ENCODE measurements at places on chromosomes 5 and 9.

GRCh38 chr5:150064681-150065220 is 21.6 kb downstream of the CSF1R start:
- no peak for DNase-seq

- no peak for DNase-seq
Observed at GRCh38 chr9:127058645-127059021, 63.8 kb downstream of the ANGPTL2 start.

- no peak for DNase-seq
Observed at GRCh38 chr5:68161156-68161555, 54.4 kb upstream of the PIK3R1 start.

DNA sequence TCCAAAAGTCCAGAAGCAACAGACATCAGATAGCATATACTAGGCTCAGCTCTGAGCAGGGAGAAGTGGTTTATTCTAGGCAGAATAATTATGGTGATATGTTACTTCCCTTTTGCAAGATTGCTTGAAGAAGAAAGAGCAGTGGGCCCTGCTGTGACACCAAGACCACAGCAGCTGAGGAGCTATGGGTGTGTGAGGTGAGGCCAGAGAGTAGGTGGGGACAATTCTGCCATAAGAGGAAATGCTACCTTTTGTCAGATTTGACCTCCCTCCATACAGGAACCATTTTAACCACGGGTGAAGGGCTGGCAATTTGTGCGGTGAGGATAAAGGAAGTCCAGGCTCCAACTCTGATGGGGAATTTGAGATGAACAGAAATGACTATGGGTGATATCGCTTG is 51.3 kb downstream of the TNFSF15 start:
- DNase-seq = no peak

DNA sequence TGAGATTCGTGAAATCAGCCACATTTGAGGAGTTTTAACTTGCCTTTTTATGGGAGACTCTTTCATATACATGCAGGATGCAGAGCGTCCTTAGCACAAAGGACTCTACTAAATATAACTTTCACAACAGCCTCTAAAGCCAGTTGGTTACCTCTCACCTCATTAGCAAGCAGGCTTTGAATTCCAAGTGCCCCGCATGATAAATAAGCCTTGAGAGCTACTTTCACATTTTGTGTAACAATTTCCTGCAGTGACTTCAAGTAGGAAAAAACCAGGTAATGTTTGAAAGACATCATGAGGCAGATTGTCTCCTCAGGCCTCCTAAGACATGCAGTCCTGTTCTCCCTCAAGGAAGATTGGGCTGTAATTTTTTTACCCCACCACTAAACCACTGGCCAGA is 50.5 kb downstream of the RALGPS1 start:
- DNase-seq = no peak

- DNase-seq = no peak
Observed at GRCh38 chr5:171703146-171703545, 82.5 kb upstream of the SMIM23 start.

GRCh38 chr9:105290418-105290817 is 46.0 kb downstream of the SLC44A1 start:
- no peak for DNase-seq

DNA sequence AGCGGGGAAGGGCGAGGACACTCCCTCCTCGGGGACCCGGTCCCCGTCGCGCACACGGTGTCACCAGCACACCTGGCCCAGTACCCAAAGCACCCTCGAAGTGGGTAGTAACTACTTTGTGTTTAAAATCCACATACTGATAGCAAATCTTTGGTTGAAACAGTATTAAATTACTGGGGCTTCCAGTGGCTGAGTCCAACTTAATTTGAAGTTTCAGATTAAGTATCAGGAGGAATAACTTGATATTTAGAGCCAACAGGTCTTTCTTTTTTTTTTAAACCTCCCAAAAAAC is 615 bp downstream of the ATG10 start:
- DNase-seq = no peak

- no peak for DNase-seq
Observed at GRCh38 chr5:33679791-33680190, 212.0 kb downstream of the ADAMTS12 start.

GRCh38 chr5:132295505-132296411 is 1.6 kb downstream of the SLC22A4 start:
- DNase-seq = no peak

- no peak for DNase-seq
Observed at GRCh38 chr9:79652598-79652997, 80.8 kb downstream of the TLE4 start.

- no peak for DNase-seq
Observed at GRCh38 chr9:92952906-92953610, 5.7 kb downstream of the FGD3 start.

- DNase-seq = no peak
Observed at GRCh38 chr9:115413304-115413703, 295.3 kb upstream of the TNC start.

- no peak for DNase-seq
Observed at GRCh38 chr5:83145882-83146331, 68.6 kb downstream of the XRCC4 start.

GRCh38 chr5:65172486-65173129 is 309.1 kb downstream of the ADAMTS6 start:
- peak; percentile 13 for DNase-seq

DNA sequence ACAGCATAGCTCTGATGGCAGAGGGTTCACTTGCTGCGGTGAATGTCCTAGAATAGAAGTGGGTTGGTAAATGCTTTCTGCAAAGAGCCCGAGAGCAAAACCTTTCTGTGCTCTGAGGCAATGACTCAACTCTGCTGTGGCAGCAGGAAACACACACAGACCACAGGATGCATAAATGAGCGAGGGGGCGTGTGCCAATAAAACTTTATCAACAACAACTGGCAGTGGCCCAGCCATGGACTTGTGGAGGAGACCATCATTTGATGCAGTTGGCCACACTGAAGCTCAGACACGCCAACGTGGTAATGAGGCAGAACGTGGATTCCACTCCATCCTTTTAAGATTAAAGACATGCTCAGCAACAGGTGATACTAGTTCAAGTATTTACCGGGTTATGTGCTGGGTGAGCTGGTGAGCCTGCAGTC is 6.8 kb downstream of the MRPL36 start:
- DNase-seq = peak; percentile 61

GRCh38 chr5:19880458-19880857 is 107.5 kb downstream of the CDH18 start:
- DNase-seq = no peak

DNA sequence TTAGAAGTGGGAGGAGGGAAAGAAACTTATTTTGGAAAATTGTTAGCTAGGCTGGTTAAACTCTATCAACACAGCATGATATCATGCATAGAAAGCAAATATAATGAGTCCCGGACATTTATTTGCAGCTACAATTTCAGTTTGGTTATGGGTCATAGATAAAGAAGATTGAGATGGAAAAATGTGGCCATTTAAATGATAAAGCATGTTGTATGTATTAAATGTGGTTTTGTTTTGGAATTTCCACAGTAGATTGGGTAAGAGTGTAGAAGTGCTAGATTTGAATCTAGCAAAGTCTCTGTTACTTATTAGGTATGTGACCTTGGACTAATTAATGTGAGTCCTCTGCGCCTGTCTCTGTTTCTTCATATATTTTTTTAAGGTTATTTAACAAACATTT is 217.4 kb downstream of the KDM4C start:
- no peak for DNase-seq

DNA sequence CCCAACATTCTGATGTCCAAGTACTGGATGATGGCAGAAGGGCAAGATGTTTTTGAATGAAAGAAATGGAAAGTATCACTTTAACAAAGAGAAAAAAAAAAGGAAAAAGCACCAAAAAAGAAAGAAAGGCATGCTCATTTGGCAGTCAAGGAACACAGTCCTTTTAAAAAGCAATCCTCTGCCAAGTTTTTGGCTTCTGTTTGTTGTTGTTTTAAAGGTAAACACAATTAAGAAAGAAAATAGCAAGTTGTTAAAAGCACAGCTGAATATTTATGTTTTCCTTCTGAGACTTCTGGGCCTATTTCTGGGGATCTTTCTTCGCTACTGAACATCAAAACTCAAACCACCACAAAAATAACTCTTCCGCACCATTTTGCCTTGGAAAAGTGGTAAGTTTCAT is 162.1 kb downstream of the TRPM3 start:
- DNase-seq = no peak
